ENCODE measurements at places on chromosomes 6 and 20. TPM values are rescaled to one million over a fixed set of nuclear protein-coding genes. Genes with fewer than 3 reads are reported as not detected.
A peak's percentile ranks its signal among the peaks of the same experiment; 100 is the strongest.

The TRAPPC3L gene
- total RNA-seq = 0.63 TPM

The VARS2 gene
- 18.8 TPM for total RNA-seq

The KIAA0408 gene
- 4.7 TPM for total RNA-seq

The TRIM27 gene
- total RNA-seq = 37.0 TPM

DNA sequence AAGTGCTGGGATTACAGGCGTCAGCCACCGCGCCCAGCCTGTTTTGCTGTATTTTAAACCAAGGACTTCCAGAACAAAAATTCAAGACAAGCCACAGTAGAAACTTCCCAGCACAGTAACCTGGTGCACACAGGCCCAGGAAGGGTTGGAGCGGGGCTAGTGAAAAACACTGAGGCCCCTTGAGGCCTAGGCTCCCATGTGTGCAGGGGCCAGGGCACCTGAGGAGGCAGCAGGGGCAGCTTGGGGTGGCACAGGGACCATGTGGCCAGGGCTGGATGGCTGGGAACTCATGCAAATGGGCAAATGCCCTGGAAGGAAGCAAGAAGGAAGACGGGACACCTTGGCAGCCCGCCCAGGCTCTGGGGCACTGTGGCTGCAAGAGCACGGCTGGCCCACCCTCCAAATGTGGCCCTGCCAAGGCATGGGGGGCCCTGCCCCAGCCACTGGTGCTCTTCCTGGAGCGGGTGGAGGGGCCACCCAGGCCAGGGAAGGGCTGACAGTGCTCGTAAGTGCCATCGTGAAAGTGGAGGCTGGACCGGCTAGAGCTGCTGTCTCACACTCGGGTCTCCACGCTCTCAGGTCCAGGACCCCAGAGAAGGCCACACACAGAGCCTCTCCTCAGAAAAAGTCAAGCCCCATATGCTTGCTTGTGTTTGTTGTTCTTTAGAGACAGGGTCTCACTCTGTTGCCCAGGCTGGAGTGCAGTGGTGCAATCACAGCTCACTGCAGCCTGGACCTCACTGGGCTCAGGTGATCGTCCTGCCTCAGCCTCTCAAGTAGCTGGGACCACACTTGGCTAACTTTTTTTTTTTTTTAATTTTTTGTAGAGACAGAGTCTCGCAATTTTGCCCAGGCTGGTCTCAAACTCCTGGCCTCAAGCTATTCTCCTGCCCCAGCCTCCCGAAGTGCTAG, 10.3 kb downstream of the SLC2A4RG start:
- no peak for DNase-seq

GRCh38 chr20:41152108-41152757, 14.9 kb downstream of the PLCG1 start:
- no peak for DNase-seq

DNA sequence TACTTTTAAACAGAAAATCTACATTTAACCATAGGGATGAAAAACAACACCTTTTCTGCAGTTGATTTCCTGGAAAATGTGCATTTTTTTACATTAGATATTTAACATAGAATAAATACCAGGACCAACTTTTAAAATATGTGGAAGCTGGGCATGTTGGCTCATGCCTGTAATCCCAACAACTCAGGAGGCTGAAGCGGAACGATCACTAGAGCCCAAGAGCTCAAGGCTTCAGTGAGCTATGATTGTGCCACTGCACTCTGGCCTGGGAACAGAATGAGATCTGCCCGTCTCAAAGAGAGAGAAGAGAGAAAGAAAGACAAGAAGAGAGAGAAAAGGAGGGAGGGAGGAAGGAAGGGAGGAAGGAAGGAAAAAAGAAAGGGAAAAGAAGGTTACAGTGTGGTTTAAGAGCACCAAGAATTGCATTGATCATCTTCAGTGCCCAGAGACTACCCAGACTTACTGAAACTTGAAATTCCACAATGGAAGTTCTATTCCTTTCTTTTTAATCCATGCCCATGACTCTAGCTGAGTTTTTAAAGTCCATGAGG, 189.4 kb upstream of the ARID1B start:
- no peak for DNase-seq

GRCh38 chr6:110232450-110232849, 52.2 kb downstream of the CDC40 start:
- DNase-seq = no peak

DNA sequence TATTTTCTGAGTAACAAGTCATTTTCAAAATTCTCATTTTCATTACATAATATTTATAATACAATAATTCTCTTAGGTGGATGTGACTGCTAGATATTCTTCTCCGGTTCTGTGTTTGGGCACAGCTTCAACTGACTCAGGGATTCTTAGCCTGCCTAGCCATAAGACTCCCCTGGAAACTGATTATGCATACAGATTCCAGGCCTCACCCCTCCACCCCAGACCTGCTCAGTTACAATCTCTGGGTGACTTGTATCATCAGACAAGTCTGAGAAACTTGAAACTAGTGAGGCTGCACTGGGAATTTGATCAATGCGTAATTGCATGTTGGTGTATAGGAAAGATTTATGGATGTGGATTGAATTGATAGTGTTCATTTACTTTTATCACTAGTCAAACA, 25.4 kb downstream of the FLRT3 start:
- no peak for DNase-seq

DNA sequence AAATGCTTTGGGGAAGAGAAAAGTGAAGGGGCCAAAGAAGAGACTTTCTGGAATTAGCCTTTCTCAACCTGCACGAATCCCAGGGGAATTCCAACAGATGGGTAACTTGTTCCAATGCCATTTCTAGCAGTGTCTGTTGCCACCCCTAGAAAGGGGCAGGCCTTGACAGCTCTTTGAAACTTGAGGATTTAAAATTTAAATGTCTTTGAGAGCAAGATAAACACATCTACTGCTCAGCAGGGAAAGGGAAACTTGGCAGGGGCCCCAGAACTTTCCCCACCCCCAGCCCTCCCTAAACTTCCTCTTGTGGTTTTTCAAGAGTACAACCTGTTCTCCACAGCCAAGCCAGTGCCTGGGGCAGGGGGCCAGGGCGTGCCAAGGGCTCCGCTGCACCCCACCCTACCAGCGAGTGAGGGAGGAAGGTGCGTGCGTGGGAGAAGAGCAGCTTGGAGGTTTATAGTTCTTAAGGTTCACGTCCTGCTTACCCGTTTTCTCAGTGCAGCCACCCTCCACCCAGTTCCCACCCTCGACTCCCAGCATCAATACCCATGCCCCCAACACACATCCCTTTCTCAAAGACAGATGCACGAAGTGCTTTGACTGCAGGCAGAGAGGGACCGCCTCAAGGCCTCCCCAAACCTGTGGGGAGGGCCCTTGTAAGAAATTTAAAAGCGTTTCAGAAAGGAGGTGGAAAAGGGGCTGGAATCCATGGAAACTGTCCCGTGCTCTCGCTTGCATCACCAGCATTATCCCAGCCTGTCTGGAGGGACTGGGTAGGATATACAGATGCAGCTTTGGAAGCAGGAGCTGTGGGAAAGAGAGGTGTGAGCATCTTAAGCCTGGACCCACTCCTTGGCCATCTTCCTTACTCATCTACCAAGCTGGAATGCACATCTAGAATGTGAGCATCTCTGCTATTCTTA, 4.5 kb upstream of the TAF8 start:
- DNase-seq = peak; percentile 68

GRCh38 chr6:34236443-34237315, at the start of gene HMGA1:
TSS of gene HMGA1 (plus strand) at chr6:34236873. CDS start at chr6:34240781, 3,908 bp downstream.
- DNase-seq = peak; percentile 73

DNA sequence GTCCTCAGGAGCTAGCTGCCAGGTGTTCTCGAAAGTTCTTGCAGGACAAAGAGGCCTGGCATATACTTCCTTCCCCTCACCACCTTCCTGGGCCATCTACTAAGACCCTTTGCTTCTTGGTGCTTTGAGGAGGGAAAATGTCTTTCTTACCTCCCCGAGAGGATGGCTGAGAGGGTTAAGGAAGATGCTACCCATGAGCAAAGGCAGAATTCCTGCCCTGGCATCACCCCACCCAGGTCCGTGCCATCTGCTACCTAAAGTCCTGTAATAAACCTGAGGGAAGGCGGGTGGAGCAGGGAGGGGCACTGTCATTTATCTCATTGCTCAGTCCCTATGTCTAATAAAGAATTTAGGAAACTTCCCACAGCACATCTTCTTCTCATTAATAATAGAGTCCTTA, 16.2 kb downstream of the GFOD1 start:
- DNase-seq = no peak

DNA sequence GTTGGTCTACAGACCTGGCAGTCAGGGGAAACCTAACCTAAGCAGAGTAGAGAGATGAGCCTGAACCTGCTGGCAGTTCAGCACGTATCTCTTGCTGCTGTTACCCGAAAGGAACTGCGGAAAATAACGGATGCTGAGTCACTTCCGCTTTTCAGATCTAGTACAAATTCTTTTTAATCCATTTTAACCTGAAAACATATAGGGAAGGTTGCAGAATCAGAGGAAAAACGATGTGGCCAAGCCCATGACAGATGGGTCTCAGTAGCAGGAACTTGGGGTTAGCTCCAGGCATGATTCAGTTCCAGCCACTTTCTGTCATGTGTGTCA, 351.9 kb upstream of the PRND start:
- no peak for DNase-seq

Data from omental fat pad (tissue), 4 donors.